ENCODE measurements at places on chromosomes 12 and 14.

GRCh38 chr14:105527826-105528585, 1.6 kb downstream of the TMEM121 start:
- no peaks in the 10 kb centered on the region for H3K36me3 ChIP-seq
- no peak overlapping the region for H3K27ac ChIP-seq
- peak; percentile 71 for DNase-seq
- H3K27me3 ChIP-seq: peaks cover 17% of the 10 kb centered on the region
- H3K4me1 ChIP-seq: peaks cover 26% of the 10 kb centered on the region

GRCh38 chr14:97336179-97336578, 539.0 kb downstream of the VRK1 start:
- H3K4me1 ChIP-seq: peaks cover 20% of the 10 kb centered on the region
- no peak overlapping the region for H3K27ac ChIP-seq
- H3K36me3 ChIP-seq: no peaks in the 10 kb centered on the region
- no peak for DNase-seq
- no peaks in the 10 kb centered on the region for H3K27me3 ChIP-seq

DNA sequence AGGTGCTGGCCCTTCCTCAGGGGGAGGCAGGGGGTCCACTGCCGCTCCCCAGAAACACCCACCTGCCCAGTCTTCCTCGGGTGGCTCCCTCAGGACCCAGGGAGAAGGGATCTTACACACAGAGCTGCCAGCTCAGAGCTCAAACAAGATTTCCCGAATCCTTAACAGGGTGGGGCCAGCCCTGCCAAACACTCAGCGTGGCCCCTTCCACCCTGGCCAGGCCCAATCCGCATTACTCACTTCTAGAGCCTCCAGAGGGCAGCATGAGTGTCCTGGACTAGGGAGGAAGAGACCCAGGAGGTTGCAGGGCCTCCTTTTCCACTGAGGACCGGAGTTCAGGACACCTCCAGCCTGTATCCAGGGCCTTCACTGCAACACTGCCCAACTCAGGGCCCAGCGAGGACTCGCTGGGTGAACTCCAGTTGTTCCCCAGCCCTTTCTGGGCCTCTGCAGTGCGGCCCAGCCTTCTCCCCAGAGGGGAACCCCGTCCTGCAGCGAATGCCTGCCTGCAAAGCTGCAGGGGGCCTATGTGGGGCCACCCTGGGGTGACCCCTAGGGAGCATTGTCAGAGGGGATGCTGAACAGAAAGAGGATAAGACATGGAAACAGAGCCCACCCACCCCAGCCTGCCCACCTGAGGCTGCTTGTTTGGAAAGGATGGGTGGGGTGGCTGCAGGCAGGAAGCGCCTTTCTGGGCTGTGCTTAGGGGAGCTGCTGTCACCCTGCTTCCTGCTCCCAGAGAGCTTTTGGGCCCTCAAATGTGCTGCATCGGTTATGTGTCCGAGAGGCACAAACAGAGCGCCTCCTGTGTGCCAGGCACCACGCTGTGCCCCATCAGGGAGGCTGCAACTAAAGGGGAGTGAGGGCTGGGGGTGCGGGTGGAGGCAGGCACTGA, 43.8 kb downstream of the CCNK start:
- no peaks in the 10 kb centered on the region for H3K27me3 ChIP-seq
- peak overlapping the region; percentile 19 for H3K4me3 ChIP-seq
- DNase-seq: no peak
- H3K27ac ChIP-seq: no peak overlapping the region
- H3K36me3 ChIP-seq: no peaks in the 10 kb centered on the region
- H3K4me1 ChIP-seq: peaks cover 16% of the 10 kb centered on the region

- no peak for DNase-seq
- H3K27ac ChIP-seq: no peak overlapping the region
- H3K27me3 ChIP-seq: no peaks in the 10 kb centered on the region
- H3K4me3 ChIP-seq: no peak overlapping the region
These were observed 26.9 kb downstream of the GSTZ1 start for GRCh38 chr14:77347751-77348150.

GRCh38 chr12:13183620-13184019, 12.9 kb upstream of the EMP1 start:
- H3K4me3 ChIP-seq: no peak overlapping the region
- no peak for DNase-seq
- H3K27me3 ChIP-seq: no peaks in the 10 kb centered on the region

- H3K4me1 ChIP-seq: no peaks in the 10 kb centered on the region
- H3K36me3 ChIP-seq: no peaks in the 10 kb centered on the region
- H3K27ac ChIP-seq: no peak overlapping the region
- H3K27me3 ChIP-seq: no peaks in the 10 kb centered on the region
- no peak overlapping the region for H3K4me3 ChIP-seq
- no peak for DNase-seq
These were observed 60.6 kb upstream of the HECTD1 start for GRCh38 chr14:31268216-31268615.

DNA sequence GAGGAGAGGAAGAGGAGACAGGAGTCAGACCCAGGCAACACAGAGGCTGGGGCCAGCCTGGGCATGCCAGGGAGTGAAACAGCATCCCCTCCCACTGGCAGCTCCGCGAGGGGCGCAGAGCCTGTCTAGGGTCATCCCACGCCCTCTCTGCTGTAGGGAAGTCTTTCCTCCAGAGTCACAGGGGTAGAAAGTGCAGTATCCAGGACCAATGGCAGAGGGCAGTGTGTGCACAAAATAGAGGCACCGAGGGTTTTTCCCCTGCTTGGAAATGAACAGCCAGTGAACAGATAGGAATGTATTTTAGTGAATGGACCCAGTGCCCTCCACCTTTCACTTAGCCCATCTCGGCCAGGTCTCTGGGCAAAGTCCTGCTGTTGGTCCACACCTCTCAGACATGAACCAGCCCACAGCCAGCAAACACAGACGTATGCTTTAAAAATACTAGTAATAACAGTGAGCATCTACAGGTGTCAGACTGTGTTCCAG, 9.4 kb upstream of the KRT74 start:
- H3K27ac ChIP-seq: no peak overlapping the region
- H3K4me1 ChIP-seq: peaks cover 54% of the 10 kb centered on the region
- H3K27me3 ChIP-seq: no peaks in the 10 kb centered on the region

- no peak for DNase-seq
- H3K36me3 ChIP-seq: no peaks in the 10 kb centered on the region
- H3K4me3 ChIP-seq: no peak overlapping the region
- no peak overlapping the region for H3K27ac ChIP-seq
- no peaks in the 10 kb centered on the region for H3K4me1 ChIP-seq
These were observed 108.1 kb downstream of the ERC1 start for GRCh38 chr12:1099158-1099557.

DNA sequence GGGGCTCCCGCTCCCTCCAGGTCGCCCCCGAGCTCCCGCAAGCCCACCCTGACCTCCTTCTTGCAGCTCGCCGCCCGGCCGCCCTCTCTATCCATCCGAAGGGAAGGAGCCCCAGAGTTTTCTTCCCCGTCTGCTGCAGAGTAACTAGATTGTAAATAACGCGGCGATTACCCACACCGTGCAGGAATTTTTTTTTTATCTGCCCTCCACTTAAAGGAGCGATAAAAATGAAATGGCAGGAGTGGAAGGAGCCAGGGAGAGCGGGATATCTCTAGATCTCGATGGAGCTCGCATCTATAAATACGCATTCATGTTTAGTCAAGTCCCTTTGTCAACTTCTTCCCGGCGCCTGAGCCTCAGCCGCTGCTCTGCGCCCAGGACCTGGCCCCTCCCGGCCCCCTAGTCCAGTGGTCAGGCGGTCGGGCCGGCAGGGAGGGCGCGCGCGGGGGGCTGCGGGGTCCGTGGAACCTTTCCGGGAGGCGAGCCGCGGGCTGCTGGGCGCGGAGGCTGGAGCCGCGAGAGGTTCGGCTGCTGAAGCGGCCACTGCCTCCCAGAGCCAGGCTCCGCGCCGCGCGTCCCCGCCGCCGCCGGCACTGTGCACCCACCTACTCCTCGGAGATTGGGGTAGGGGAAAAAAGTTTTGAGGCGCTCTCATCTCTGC, 386.0 kb downstream of the BCAT1 start:
- no peak overlapping the region for H3K4me3 ChIP-seq
- no peak overlapping the region for H3K27ac ChIP-seq
- peaks cover 9% of the 10 kb centered on the region for H3K27me3 ChIP-seq
- no peaks in the 10 kb centered on the region for H3K4me1 ChIP-seq

DNA sequence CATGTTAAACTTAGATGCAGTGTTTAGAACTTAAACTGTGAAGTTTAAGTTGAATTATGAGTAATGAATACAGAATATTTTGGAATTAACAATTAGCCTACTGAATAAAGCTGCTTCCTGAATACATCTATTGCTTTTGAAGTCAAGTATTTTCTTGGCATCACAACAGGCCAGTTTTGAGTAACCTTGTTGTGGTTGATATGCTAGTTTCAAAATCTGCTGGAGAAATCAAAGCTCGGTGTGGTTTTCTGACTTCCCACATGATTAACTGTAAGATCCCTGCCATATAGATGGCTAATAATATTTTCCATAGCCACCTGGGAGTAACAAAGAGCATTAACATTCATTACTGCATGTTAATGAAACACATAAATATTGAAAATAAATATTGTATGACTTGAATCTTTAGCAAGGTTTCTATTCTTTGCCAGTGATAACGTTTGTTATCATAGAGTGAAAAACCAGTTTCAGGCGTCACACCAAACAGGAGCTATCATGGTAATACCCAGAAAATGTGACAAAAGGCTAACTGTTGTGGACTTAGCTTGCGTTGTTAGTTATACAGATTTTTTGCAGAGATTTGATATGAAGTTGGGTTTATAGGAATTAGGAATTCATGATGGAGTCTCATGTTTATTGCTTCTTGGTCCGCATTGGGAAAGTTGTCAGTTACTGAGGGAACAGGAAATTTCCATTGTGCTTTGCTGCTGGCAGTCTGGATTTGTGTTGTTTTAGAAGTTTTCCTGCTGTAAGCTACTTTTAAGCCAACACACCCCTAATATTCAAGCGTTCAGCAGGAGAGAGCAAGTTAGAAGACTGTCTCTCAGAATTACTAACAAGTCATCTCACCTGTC, 32.1 kb downstream of the PPFIBP1 start:
- H3K4me3 ChIP-seq: no peak overlapping the region
- H3K27ac ChIP-seq: no peak overlapping the region
- H3K36me3 ChIP-seq: no peaks in the 10 kb centered on the region
- DNase-seq: no peak
- no peaks in the 10 kb centered on the region for H3K4me1 ChIP-seq

- no peaks in the 10 kb centered on the region for H3K36me3 ChIP-seq
- no peak overlapping the region for H3K27ac ChIP-seq
- H3K4me1 ChIP-seq: no peaks in the 10 kb centered on the region
- DNase-seq: no peak
These were observed 233.8 kb downstream of the CACNA1C start for GRCh38 chr12:2286461-2287131.

GRCh38 chr14:74941676-74942097, 13.7 kb downstream of the PGF start:
- no peaks in the 10 kb centered on the region for H3K36me3 ChIP-seq
- no peaks in the 10 kb centered on the region for H3K27me3 ChIP-seq
- H3K4me1 ChIP-seq: peaks cover 37% of the 10 kb centered on the region
- peak; percentile 14 for DNase-seq

- DNase-seq: no peak
- no peaks in the 10 kb centered on the region for H3K4me1 ChIP-seq
- no peak overlapping the region for H3K27ac ChIP-seq
- H3K4me3 ChIP-seq: no peak overlapping the region
These were observed 193.5 kb downstream of the SLC2A13 start for GRCh38 chr12:39912211-39912980.

GRCh38 chr12:92529944-92530343, 172.8 kb upstream of the PLEKHG7 start:
- H3K4me3 ChIP-seq: no peak overlapping the region
- no peak for DNase-seq
- H3K4me1 ChIP-seq: no peaks in the 10 kb centered on the region
- no peaks in the 10 kb centered on the region for H3K27me3 ChIP-seq

DNA sequence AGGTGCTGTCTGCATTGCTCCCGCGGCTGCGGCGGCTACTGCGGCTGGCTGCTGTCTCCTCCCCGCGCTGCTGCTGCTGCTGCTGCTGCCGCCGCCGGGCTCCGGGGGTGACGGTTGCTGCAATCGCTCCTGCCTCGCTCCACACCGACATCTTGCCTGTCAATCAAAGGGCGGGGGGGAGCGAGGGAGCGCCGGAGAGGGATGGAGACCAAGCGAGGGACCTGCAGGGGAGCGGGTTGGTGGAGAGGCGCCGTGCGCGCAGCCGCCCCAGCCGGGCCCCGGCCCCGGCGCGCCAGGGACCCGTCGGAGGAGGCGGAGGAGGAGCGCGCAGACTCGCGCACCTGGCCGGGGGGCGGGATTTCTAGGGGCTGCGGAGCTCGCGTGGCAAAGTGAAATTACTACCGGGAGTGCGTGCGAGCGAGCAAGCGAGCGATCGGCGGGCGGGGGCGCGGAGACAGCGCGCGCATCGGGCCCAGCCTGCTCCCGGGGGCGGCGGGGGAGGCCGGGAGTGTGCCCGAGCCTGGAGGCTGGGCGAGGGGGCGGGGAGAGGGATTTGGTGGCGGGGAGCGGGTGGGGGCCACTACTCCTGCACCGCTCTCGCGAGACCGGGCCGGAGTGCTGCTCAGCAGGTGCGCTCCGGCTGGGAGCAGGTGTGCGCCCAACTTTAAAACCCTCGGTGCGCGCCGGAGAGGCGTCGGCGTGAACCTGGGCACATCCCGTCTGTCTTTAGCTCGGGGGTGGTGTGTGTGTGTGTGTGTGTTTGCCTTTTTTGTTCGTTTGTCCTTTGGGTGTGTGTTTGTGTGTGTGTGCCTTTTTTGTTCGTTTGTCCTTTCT, at the start of gene KSR2:
Gene KSR2 (minus strand): TSS at position 165 of the 834 bp plus-strand sequence. CDS start 735 bp downstream, outside the sequence.
- H3K27me3 ChIP-seq: peaks cover 11% of the 10 kb centered on the region
- DNase-seq: no peak
- H3K36me3 ChIP-seq: no peaks in the 10 kb centered on the region
